ENCODE measurements at places on chromosomes 7 and 10. TPM values are rescaled to one million over a fixed set of nuclear protein-coding genes. Genes with fewer than 3 reads are reported as not detected.

DNA sequence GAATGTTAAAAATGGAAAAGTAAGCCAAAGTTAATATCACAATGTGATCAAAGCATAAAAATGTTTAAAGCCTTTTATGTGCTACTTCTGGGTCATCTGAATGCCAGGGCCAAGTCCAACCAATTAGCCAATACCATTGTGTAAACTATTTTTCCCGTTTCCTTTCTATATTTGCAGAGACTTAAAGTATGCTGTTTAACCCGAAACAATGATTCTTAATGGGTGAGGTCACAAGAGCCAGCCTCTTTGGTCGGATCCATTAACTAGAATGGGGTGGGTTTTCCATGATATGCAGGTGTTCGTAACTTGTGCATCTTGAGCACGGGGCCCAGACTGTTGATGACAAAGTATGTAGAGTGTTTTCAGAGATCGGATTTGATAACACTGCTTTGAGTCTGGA is 111.3 kb upstream of the IGFBP3 start:
- no peak overlapping the region for H3K27ac ChIP-seq
- no peaks in the 10 kb centered on the region for H3K27me3 ChIP-seq
- H3K4me1 ChIP-seq = peaks cover 16% of the 10 kb centered on the region

DNA sequence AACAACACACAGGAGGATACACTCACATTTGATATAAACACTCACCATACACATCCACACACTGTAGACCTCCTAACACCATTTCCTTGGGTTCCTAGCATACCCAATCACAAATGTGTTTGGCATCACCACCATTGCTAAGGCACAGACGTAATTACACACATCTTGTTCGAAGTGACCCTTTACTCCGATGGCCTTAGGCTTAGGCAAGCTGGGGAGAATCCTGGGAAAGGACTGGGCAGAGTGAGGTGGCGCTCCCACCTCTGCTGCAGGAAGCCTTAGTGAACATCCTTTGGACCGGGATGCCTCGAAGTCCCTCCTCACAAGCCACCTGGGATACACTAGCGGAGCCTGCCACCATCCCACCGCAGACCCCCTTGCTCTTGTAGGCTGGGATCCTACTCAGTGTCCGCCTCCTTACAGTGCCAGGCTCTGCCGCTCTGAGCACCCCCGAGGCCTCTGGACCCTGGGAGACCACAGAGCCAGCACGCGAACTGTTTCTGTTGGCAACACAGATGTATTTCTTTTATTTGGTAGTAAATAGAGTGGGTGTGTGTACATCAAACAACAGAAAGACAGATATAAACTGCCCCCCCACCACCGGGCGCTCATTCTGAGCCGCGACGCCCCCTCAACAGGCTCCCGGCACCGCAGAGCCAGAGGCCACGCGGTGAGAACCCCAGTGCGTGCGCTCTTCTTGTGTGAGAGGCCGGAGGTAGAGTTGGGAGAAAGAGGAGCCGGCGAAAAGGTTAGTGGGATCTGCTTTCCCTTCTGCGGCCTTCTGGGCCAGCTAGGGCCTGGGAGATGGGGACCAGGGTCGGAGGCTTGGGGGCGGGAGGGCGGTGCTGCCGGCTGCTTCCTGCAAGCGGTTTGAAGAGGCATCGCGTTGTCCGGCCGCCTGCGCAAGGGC is 5.9 kb upstream of the HMX2 start:
- peaks cover 43% of the 10 kb centered on the region for H3K4me1 ChIP-seq
- peaks cover 90% of the 10 kb centered on the region for H3K27me3 ChIP-seq
- H3K27ac ChIP-seq = no peak overlapping the region
- no peaks in the 10 kb centered on the region for H3K36me3 ChIP-seq
- H3K4me3 ChIP-seq = no peak overlapping the region

GRCh38 chr7:9680713-9681112 is 1247.3 kb downstream of the NXPH1 start:
- DNase-seq = no peak
- H3K27ac ChIP-seq = no peak overlapping the region
- H3K27me3 ChIP-seq = no peaks in the 10 kb centered on the region
- H3K4me3 ChIP-seq = no peak overlapping the region
- no peaks in the 10 kb centered on the region for H3K36me3 ChIP-seq

DNA sequence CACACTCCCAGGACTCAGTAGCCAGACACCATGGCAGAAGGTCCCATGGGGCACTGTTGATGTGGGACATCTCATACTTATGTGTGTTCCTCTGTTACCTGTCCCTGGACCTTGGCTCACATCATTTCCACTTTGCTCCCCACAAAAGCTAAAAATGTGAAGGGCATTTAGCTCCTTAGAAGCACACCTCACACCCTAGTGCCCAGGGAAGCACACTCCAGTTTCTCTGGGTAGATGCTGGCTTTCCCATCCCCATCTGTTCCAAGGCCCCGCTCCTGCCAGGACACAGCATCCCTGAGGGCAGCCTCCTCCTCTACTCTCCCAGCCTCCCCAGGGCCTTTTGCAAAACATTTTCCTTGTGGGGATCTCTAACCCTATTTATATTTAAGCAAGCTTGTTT is 572.4 kb upstream of the MGMT start:
- no peak overlapping the region for H3K27ac ChIP-seq
- H3K27me3 ChIP-seq = no peaks in the 10 kb centered on the region
- no peaks in the 10 kb centered on the region for H3K4me1 ChIP-seq

DNA sequence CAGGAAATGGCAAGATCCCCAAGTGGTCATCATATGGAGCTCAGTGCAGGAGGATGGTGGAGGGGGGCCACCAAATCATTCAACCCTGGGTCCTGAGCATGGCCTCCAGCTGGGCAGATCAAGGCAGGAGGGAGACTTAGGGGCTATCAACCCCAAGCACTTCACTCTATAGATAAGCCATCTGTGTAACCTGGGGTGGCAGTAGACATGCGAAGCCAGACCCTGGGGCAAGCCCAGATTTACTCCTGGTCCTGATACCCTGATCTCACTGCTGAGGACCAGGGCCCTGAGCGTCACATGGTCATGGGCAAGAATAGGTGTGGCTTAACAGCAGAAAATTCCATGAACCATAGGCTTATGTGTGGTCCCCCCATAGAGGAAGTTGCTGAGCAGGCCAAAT is 173.0 kb upstream of the ADCY1 start:
- no peaks in the 10 kb centered on the region for H3K4me1 ChIP-seq
- H3K27me3 ChIP-seq = no peaks in the 10 kb centered on the region
- no peak overlapping the region for H3K27ac ChIP-seq
- no peak overlapping the region for H3K4me3 ChIP-seq

GRCh38 chr10:16259726-16260125 is 177.1 kb upstream of the PTER start:
- H3K27ac ChIP-seq = no peak overlapping the region
- H3K27me3 ChIP-seq = no peaks in the 10 kb centered on the region
- DNase-seq = no peak
- no peak overlapping the region for H3K4me3 ChIP-seq
- no peaks in the 10 kb centered on the region for H3K36me3 ChIP-seq
- H3K4me1 ChIP-seq = no peaks in the 10 kb centered on the region

- no peaks in the 10 kb centered on the region for H3K36me3 ChIP-seq
- no peaks in the 10 kb centered on the region for H3K27me3 ChIP-seq
- no peaks in the 10 kb centered on the region for H3K4me1 ChIP-seq
- no peak for DNase-seq
- H3K4me3 ChIP-seq = no peak overlapping the region
These were observed 212.4 kb upstream of the MTPN start for GRCh38 chr7:136189506-136189998.

DNA sequence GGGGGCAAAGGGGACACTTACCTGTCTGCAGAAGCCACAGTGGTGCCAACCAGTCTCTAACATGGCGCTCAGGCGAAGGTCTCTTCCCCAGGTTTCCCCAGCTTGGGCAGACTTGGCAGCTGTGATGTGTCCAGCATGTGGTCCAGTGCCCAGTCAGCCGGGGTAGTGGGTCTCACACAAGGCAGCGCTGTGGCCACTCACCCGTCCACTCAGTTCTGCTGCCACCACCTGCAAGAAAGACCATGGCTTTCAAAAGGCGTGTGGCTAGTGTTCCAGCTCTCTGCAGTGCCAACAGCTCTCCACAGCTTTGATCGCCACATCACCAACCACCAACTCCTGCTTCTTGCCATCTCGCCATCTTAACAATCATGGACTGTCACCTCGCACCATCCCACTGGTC is 259.6 kb downstream of the USP6NL start:
- H3K36me3 ChIP-seq = no peaks in the 10 kb centered on the region
- no peaks in the 10 kb centered on the region for H3K27me3 ChIP-seq
- no peaks in the 10 kb centered on the region for H3K4me1 ChIP-seq
- H3K27ac ChIP-seq = no peak overlapping the region

DNA sequence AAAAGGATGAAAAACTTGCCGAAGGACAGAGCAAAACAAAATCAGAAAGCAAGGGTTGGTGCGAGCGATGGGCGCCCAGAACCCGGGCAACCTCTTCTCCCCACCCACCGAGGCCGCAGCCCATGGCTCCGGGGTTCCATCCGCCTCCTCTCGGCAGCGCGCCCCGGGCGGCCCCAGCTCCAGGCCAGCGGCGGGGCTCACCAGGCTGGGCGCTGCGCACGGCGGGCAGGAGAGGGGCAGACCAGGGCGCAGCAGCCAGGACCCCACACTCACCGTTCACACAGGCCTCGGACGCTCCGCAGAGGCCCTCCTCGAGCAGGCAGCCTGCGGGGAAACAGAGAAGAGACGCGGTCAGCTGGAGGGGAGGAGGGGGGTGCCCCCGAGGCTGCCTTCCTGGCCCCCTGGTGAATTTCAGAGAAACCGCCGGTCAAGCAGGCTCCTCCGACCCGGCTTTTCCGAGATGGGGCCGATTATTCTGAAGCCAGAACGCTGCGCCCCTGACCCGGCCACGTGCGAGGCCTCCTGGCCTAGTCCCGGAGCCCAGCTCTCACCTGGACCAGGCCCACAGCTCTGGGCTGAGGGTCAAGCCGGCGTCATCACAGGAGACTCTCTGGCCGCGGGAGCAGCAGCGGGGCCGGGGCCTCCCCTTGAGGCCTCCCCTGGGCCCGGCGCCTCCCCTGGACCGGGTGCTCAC is 98.0 kb downstream of the PTPRN2 start:
- H3K27ac ChIP-seq = no peak overlapping the region
- no peaks in the 10 kb centered on the region for H3K4me1 ChIP-seq
- H3K4me3 ChIP-seq = no peak overlapping the region
- no peaks in the 10 kb centered on the region for H3K36me3 ChIP-seq
- no peak for DNase-seq

- no peak for DNase-seq
- no peak overlapping the region for H3K4me3 ChIP-seq
- H3K27ac ChIP-seq = no peak overlapping the region
- no peaks in the 10 kb centered on the region for H3K27me3 ChIP-seq
These were observed 110.0 kb downstream of the CAMK1D start for GRCh38 chr10:12459340-12459739.

GRCh38 chr10:59012839-59013238 is 163.6 kb upstream of the PHYHIPL start:
- no peak for DNase-seq
- H3K4me3 ChIP-seq = no peak overlapping the region
- no peaks in the 10 kb centered on the region for H3K27me3 ChIP-seq
- no peak overlapping the region for H3K27ac ChIP-seq
- no peaks in the 10 kb centered on the region for H3K36me3 ChIP-seq

GRCh38 chr7:116769546-116769945 is 92.8 kb upstream of the CAPZA2 start:
- no peak overlapping the region for H3K27ac ChIP-seq
- H3K4me3 ChIP-seq = no peak overlapping the region
- H3K4me1 ChIP-seq = no peaks in the 10 kb centered on the region
- no peaks in the 10 kb centered on the region for H3K36me3 ChIP-seq

- no peaks in the 10 kb centered on the region for H3K4me1 ChIP-seq
- H3K27ac ChIP-seq = no peak overlapping the region
These were observed 150.3 kb downstream of the AHR start for GRCh38 chr7:17448479-17449423.

GRCh38 chr7:35258868-35259522 is 5.1 kb upstream of the TBX20 start:
- H3K27me3 ChIP-seq = no peaks in the 10 kb centered on the region
- DNase-seq = no peak
- H3K4me1 ChIP-seq = peaks cover 41% of the 10 kb centered on the region
- peak overlapping the region; percentile 95 for H3K27ac ChIP-seq
- H3K4me3 ChIP-seq = peak overlapping the region; percentile 83

DNA sequence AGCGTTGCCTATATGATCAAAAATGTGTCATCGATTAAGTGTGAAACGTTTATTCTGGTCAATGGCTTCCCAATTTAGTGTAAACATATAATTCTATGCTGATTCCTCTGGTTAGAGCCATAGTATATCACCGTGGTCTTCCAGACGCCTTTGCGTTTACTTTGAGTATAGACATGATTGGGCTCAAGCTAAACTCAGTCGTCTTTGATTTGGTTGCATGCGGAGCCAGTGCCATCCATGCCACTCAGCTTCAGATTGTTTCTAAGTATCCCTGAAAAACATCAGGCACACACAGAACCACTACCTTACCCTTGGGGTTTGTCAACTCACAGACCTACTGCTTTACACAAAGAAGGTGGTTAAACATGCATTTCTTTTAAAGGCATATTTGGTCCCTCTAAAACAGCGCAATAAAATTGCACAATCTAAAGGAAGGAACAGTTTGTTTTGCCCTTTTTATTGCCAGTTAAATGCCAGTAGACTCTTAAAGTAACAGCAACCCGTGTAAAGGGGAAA is 273.6 kb upstream of the KLF6 start:
- no peaks in the 10 kb centered on the region for H3K36me3 ChIP-seq
- peaks cover 18% of the 10 kb centered on the region for H3K4me1 ChIP-seq
- no peak overlapping the region for H3K4me3 ChIP-seq
- no peaks in the 10 kb centered on the region for H3K27me3 ChIP-seq
- no peak overlapping the region for H3K27ac ChIP-seq
- DNase-seq = no peak

OR2A1 gene
- total RNA-seq = not detected

CFAP58 gene
- total RNA-seq = 3.5 TPM

MLXIPL gene
- total RNA-seq = 1.3 TPM

HTR5A gene
- not detected for total RNA-seq

NANOS1 gene
- 5.2 TPM for total RNA-seq

ZNF273 gene
- 1.1 TPM for total RNA-seq

CDHR3 gene
- 0.79 TPM for total RNA-seq

STAMBPL1 gene
- total RNA-seq = 8.8 TPM

GDF10 gene
- 0.63 TPM for total RNA-seq

Data from right atrium auricular region (tissue), 2 donors.